ENCODE measurements at places on chromosomes 3 and 15.
A peak's percentile ranks its signal among the peaks of the same experiment; 100 is the strongest.

DNA sequence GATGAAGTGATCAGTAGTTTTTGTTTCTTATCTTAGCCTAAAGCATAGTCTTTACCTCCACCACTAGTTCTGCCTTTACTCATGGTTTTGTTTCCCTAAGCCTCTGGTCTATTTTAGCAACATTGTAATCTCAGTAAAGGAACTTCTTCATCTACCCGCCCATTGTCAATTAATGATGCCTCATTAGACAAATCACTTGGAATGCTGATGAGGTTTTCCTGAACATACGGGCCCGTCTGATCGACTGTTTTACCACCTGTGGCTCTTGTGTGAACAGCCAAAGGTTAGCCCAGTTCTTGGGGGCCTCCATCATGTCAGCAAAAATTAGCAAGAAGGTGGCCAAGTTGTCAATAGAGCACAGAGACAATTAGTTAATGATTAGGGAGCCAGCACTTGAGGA lies 470.1 kb upstream of the ARRDC4 start:
- DNase-seq, result no peak

GRCh38 chr3:111278959-111279358 lies 207.3 kb downstream of the NECTIN3 start:
- DNase-seq, result no peak

DNA sequence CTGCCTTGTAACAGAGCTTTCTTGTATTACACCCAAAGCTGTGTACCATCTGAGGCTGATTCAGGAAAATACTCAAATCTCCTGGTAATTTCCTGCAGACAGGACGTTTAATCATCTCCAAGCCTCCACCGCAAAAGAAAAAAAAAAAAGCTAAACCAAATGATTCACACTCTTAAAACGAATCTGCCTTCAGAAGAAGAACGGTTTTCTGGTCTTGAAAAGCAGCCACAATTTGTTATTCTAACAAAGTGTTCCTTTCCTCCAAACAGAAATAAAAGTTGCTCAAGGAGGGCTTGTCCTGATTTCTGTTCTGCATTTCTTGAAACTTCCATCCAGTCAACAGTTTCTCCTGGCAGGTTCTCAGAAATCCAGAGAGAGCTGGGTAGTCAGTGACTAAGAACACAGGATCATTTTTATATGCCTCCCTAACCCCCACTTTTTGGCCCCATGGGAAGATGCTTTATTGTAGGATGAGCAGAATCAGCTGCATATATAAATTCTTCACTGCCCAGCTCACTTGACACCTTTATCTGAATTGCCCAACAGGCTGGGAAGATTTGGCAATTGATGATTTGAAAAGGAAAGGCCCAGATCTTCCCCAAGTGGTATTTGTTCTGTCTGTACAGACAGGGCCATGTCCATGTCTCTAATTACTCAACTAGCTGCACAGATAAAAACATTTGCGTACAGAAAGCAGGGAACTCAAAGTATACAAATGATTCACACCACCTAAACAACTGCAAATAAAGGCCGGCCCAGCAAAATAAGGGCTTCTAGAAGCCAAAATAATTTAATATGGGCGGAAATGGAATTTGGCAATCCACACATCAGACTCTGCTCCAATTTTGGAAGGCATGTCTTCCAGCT lies 41.0 kb upstream of the PRICKLE2 start:
- DNase-seq, result peak; percentile 7

DNA sequence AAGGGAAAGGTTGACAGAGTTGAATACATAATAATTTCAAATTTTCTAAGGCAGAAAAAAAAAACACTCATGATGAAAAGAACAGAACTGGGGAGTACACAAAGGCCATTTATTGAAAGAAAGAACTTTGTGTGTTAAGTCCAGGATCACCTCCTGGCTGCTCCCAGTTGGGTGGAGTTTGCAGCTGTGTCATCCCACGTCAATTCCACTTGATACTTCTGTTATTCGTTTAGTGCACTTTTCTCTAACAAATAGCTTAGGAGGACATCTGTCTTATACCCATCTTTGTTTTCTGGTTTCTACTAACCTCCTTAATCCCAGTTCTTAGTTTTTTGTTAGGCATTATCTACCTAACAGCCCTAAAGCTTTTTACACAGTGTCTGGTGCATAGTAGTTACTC lies 44.7 kb downstream of the SGO1 start:
- no peak for DNase-seq

Measured in suppressor macrophage treated with lipopolysaccharide for 1 hour (primary cell).